Suppressor macrophage (primary cell): ENCODE measurements at places on chromosomes 7 and 10.

- no peak for DNase-seq
Measured at GRCh38 chr10:121667948-121668313, 69.7 kb upstream of the FGFR2 start.

- no peak for DNase-seq
Measured at GRCh38 chr10:61635471-61635870, 27.3 kb upstream of the CABCOCO1 start.

DNA sequence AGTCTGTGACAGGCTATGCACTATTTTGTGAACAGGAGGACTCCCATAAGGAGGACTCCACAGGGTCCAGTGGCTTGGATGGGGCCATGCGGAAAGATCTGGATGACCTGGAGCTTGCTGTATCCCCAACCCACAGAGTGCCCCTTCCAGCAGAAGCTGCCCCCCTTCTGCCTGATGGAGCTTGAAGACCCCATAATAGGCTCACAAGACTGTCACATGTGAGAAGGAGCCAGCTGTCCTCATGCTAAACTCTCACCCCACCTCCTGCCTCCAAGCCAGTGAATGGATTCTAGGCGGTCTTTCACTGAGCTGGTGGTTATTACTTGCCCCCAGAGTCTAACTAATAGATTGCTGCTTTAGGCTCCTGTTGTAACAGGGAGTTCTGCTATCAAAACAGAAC, 79.1 kb downstream of the XRCC2 start:
- no peak for DNase-seq

DNA sequence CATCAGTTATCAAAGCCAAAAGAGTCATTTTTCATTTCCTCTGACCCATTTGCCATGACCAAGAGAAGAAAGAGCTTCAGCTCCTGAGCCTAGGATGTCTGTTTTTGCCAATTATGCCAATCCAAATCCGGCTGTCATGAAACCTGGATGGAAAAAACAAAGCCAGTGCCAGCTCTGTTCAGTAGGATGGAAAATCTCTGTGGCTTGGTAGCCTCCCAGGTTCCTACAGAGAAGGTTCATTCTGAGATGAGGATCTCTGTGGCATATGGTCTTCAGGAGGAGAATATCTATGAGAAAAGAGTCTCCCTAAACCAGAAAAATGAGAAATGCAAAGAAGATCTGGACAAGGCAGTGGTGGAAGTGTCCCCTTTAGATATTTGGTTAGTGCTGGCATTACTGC, 475.4 kb downstream of the CNTNAP2 start:
- DNase-seq, result no peak

DNA sequence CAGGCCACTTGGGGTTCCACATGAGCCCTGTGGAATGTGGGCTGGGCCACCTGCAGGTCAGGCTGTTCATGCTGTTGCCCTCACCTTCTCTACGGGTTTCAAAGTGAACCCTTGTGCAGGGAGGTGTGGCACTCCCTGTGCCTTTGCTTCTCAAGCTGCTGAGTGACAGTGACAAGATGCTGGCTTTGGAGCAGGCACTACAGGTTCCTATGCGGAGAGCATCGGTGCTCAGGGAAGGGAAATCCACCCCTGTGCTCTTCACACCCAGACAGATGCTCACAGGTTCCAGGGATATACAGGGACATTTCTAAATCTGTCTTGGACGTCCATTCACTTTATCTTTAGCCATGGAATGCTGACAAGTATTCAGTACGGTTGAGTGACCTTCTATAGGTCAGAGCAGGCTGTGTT, 1005.0 kb downstream of the LRMDA start:
- no peak for DNase-seq

DNA sequence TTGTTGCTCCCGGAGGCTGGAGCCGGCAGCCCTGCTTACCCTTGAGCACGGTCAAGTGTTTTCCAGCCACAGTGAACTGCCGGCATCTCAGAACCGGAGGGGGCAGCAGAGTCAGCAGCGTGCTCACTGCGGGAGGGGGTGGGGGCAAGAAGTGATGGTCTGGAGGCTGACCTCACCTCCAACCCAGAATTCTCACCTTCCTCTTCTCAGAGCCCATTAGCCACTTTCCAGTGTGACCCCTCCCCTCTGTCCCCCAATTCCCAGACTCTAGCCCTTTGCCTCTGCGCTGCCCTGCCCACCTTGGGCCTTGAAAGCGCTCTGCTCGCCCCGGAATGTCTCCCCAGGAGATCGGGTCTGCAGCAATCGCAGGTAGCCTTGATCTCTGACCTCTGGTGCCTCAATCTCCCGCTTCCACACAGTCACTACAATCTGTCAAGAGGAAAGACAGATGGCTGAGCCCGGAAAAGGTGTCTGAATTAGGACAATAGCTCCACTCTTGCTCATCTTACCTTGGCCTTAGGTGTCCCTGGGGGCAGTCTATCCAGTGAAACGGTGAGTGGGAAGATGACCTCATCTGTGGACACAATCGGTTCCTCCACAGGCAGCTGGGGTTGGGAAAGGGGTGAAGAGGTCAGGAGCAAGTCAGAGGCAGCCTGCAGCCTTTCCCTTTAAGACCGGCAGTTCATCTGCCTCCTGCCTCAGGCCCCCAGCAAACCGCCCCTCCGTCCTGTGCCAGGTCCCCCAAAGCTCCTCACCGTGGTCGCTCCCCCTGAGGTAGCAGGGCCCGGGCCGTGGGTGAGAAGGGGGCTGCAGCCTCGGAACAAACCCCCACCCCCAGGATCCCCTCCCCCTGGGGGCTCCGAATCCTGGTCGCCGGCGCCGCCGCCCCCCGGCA, 942 bp downstream of the TRAPPC14 start:
- DNase-seq, result peak; percentile 77

- no peak for DNase-seq
Measured at GRCh38 chr10:64397125-64397524, 875.9 kb downstream of the REEP3 start.

- no peak for DNase-seq
Measured at GRCh38 chr10:62915158-62915557, 99.0 kb upstream of the EGR2 start.

GRCh38 chr7:36127075-36127740, 25.8 kb upstream of the EEPD1 start:
- DNase-seq, result no peak

- no peak for DNase-seq
Measured at GRCh38 chr10:78405231-78405630, 371.6 kb downstream of the RPS24 start.

DNA sequence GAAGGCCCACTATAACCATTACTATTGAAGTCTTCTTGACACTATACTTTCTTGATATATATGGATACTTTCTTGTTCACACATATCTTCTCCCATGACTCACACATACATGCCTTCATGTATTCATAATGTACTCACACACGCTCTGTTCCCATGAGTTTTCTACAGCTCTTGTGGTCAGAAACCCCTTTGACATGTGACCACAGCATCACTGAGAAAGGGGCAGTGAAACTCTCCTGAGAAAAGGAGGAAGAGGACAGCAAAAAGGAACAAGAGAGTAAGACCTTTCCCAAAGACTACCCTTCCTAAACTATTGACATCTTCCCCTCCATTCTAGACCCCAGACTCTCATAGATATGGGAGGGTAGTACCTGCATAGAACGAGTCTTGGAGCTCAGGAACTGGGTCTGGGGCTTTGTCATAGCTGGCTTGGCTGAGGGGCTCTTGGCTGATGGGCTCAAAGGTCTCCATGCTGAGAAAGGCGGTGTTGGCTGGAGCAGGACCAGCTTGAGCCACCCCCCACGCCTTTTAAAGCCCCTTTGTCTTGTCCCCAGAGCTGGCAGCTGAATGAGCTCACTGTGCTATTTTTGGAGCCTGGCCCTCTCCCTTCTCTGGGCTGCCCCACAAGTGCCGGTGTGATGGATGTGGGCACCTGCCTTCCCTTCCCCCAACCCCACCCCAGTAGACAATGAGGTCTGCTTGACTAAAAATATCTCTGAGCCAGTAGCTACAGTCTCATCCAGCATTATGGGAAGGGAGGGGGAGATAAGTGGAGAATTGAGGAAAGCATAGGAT, 5.1 kb downstream of the SYNPO2L start:
- DNase-seq, result peak; percentile 88

DNA sequence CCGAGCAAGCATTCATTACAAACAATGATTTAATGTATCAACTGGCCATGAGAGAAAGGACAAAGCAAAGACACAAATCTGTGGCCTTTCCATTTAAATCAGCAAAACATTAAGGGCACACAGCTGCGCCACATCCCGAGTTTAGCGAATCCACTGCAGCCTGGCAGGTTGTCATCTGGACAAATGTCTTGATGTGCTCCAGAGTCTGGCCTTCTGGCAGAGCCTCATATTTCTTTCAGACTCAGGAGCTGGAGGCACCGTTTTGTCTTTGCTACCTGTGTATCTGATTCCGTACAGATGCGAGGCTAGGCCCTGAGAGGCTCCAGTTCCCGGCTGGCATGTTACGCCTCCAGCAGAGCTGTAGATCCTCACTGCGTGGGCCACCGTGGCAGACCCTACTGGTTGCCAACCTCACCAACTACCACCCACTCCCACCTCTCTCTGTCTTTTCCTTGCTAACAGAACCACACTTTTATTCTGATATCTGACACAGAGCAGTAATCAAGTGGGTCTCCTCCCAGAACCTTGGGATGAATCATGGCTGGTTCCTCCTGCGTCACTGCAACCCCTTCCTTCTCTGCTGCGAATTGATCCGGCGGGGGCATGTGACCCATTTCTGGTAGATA, 40.9 kb upstream of the EFCAB10 start:
- DNase-seq, result no peak

DNA sequence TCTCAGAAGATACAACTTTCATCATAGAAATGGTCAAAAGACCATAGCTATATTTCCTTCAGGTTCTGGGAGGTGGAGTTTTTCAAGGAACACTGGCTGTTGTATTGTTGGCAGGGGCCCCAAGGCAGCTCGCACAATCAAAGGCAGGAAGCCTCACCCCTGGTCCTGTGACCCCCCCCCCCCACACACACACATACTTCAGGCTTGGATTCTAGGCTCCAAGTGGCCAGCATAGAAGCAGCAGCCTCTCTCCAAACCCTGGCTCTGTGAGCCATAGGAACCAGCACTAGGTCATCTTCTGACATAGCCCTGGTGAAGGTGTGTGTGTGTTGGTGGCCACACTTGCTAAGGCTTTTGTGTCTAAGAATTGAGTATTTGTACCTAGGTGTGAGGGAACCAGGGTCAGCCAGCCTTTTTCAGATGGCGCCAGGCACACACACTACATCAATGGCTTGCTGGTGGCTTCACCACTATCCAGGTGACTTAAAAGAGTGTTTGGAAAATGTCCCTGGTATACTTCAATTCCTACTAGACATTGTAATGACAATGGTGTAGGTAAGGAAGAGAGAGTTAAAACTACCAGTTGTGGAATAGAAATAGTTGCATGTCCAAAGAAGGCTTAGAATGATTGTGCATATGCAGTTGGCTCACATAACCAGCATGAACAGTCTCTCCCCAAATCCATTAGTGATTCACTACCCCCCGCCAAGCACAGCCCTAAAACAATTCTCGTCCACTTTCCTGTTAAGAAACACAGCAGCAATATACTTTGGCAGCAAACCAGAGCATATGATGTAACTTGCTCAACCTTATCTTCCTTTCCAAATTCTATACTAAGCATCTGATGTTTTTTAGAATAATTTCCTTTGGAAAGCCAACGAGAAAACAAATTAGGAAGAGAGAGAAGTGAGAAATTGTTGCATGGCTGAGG, 91.3 kb downstream of the AVL9 start:
- no peak for DNase-seq

DNA sequence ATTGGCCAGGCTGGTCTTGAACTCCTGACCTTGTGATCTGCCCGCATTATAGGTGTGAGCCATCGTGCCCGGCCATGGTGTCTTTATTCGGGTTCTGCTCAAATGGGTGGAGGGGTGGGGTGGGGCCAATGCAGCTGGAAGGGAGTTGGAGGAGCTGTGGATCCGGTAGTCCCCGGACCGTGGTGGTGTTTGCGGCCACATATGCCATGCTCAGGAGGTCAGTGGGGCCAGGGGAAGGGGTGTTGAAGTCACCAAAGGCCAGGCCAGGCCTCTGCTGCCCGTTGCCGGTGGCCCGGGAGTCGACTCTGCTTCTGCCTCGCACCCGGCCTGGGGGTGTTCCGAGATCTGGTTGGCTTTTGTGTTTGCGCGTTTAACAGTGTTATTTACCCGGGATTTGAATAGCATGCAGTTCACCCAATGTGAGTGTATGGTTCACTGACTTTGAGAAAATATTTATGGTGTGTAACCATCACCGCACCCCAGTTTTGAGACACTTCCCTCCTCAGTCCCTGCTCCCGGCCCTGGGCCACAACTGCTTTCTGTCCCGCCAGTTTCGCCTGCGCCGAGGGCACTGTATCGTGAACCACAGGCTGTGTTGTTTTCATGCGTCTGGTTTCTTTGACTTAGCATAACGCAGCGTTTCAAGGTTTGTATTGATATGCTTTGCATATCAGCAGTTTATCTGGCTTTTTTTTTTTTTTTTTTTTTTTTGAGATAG, 10.7 kb downstream of the INPP5A start:
- no peak for DNase-seq

- no peak for DNase-seq
Measured at GRCh38 chr7:116426428-116427156, 72.9 kb upstream of the CAV2 start.
